ENCODE measurements at places on chromosomes 5 and 9.

DNA sequence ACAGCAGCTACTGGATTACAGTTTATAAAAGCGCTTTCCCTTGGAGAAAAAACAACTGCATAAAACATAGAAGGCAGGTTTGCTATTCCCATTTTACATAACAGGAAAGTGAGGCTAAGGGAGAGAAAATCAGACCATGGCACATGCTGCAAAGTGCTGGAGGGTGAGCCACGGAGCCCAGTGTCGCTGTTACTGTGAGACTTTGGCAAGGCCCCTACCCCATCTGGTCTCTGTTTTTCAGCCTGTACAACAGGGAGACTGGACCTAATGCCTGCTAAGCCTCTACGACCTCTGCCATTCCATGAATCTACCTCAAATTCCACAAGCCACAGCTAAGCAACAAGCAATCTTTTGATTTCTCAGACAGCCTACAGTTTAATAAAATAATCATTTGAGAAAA lies 139.2 kb downstream of the GABBR2 start:
- DNase-seq: no peak

GRCh38 chr5:60382716-60383115 lies 317.2 kb downstream of the DEPDC1B start:
- DNase-seq: no peak

- DNase-seq: no peak
Measured at GRCh38 chr5:65255294-65255693, 226.4 kb downstream of the ADAMTS6 start.

DNA sequence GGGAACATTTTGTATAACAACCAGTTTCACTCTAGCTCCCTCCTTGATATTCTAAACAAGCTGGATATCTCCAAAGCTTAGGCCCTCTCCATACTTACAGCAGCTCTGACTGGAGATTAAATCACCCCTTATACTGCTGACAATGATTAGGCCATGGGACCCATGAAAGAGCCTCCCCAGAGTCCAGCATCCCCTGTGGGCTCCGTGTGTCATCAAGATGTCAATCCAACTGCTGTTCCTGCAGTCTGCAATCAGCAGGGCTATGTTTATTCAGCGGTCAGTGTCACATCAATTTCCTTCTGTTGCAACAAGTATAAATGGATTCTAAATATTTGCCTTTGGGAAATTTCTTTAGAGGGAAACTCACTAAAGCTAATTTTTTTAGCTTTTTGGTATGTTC lies 26.6 kb downstream of the PCDHAC2 start:
- no peak for DNase-seq

GRCh38 chr5:154712518-154713437 lies 42.4 kb upstream of the LARP1 start:
- DNase-seq: no peak

- DNase-seq: no peak
Measured at GRCh38 chr5:32297181-32298058, 15.3 kb downstream of the MTMR12 start.

- no peak for DNase-seq
Measured at GRCh38 chr9:135385793-135386192, 93.8 kb upstream of the PPP1R26 start.

DNA sequence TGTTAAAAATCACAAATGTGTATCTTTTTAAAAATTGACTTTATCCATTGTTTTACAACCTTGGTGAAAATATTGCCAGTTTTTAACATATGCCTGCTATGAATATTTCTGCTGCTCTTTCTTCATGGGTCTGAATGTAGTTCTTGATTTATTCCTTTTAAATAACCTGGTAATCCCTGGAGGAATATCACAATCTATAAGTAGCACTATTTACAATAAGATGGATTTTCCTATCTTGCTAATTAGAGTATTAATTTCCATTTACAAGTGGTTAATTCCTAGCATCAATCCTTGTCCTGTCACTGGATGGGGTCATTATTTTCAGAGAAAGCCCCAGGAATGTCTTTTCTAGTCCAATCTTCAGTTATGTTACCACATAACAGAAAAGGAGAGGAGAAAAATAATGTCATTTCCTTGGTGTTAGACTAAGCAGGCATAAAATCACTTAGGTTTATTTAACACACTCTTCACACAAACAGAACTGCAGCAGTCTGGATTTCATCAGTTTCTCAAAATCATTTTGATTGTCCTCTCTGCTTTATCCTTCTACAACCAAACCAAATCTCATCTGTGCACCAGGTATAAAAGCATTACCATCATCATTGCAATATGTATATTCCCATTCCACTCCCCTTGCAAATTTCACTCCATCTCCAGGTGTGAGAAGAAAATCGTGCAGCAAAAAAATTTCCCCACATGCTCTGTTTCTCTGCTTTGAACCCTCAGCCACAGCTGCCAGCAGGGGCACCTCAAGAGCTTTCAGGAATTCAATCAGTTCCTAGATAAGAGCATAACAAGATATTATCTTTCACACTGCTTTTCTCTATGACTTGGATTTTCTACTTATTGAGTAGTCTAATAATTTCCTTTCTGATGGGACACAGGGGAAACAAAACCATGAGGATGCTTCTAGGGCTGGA lies 204.1 kb downstream of the SEC61B start:
- DNase-seq: no peak

DNA sequence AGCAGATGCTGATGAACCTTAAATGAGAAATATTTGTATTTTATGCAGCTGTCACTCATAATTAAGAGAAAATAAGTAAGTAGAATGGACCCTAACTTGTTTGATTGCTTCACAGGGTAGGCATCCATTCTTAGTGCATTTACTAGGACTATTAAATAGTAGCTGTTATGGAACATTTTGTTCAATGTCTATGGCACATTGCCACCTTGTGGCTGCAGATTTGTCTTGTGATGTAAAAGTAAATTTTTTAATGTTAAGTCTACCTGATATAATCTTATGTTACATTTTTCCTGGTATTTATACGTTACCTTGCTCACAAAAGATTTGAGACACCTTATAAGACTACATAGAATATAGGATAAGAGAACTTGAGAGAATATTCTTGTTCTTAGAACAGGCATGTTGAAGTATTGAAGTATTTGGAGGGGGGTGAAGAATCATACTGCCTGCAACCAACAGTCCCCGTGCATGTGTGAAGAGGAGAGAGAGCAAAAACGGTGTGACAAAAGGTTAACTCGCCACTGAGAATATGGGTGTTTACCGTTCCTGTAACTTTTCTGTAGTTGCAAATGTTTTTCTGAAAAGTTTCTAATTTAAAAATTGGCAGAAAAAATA lies 161.1 kb downstream of the MAST4 start:
- DNase-seq: no peak

DNA sequence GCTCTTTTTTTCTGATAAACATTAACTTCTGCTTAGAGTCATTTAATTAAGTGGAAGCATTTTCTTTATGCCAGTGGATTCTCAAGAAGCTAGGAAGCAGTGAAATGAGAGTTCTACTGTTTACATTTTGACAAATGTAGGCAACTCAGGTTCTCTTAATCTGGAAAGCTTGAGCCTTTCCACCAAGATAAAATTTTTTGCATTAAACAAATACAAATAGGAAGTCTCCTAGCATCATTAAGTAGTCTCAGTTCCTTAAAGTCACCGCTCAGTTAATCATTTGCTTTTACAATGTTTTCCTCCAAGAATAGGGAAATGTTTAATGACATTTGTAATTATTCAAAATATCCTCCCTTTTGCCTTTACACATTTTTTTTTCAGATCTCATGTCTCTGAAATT lies 290.4 kb upstream of the PDE4D start:
- no peak for DNase-seq

GRCh38 chr5:154618696-154619095 lies 136.5 kb upstream of the LARP1 start:
- no peak for DNase-seq
